ENCODE measurements at places on chromosomes 5 and 9.

DNA sequence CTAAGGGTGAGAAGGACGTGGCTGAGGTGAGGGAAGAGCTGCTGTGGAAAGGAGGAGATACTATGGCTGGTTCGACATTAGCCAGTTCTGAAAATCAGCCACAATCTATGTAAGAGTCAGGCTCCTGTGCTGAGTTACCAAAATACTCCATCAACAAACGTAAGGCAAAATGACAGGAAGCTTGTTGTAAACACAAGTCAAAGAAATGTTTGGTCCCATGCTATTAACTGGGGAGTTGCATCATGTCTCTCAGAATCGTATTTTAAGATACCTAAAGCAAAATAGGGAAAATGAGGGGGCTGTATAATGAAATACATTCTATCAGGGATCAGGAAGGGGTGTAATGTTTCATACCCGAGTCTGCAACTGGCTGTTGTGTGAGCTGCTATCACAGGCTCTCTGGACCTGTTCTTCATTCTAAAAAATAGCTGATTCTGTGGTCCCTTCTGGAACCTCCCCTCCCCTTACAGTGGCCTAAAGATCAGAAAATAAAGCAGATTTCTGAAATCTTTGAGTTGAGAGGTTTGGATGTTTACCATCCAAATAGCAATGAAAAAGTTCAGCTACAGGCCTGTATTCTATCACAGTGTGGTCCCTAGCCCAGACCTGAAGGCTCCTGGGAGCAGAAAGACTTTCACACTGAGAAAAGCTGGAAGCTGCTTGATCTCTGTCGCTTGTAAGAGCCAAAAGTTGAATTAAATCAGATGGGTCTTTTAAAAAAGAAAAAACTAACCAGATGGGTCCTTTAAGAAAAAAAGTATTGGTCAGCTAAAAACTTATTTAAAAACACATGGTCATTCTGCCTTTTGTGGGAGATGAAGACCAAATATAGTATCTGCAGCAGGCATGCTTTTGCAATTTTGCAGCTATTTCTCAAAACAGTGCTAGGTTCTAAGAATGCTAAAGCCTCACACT is 97.8 kb upstream of the SMC5 start:
- H3K4me1 ChIP-seq, result peaks cover 4% of the 10 kb centered on the region
- H3K27me3 ChIP-seq, result no peaks in the 10 kb centered on the region
- H3K27ac ChIP-seq, result peak overlapping the region; percentile 64
- no peak for DNase-seq
- H3K4me3 ChIP-seq, result no peak overlapping the region

DNA sequence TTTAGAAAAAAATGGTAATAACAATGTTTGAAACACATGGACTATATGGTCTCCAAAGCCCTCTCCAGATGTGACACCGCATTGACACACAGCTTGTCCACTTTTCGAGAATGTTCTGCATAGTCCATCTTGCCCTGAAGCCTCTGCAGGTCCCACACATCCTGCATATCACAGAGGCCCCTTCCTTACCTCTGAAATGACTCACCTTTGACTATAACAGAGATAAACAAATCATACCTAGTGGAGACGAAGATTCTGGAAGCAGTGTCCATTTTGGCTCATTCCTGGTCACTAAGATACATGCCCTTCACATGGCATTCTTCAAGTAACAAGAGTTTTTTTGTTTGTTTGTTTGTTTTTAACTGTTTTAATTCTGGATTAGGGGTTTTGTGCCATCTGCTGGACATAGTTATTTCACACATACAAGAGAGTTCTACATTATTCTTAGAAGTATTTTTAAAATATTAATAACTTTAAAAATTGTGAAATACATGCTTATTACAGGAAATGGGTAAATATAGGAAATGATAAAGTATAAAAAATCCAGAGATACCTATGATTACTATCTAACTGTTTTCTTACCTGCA is 5.1 kb downstream of the ARL14EPL start:
- H3K36me3 ChIP-seq, result no peaks in the 10 kb centered on the region
- no peak for DNase-seq
- H3K4me3 ChIP-seq, result no peak overlapping the region
- H3K4me1 ChIP-seq, result no peaks in the 10 kb centered on the region
- no peaks in the 10 kb centered on the region for H3K27me3 ChIP-seq

DNA sequence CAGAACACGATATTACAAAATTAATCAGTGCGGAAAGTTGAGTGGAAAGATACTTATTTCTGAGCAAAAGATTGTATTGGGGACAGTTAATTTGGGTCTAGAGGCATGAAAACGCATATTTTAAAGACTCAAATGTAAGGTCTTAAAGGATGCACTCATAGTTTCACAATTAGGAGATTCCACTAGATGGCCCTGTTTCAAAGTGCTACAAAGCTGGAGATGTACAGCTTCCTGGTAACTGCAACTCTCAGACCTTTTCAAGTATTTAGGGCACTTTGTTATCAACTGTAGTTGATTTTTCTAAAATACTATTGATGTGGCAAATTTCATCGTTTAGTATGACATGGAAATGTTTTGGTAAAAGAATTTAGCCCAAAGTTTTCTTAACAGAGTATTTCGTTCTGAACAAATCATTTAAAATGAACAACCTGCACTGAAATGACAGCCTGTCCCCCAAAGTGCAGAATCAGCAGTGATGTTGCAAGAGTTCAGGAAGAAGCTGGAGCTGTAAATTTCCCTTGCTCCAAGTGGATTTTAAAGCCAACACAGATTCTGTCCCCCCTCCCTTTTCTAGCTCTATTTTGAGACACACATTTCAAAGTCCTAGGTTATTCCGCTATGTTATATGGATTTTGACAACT is 16.2 kb upstream of the NDUFB6 start:
- H3K4me3 ChIP-seq, result no peak overlapping the region
- no peak overlapping the region for H3K27ac ChIP-seq
- H3K4me1 ChIP-seq, result no peaks in the 10 kb centered on the region
- no peaks in the 10 kb centered on the region for H3K36me3 ChIP-seq
- no peaks in the 10 kb centered on the region for H3K27me3 ChIP-seq
- DNase-seq, result no peak

GRCh38 chr5:135873831-135874230 is 21.8 kb downstream of the IL9 start:
- H3K36me3 ChIP-seq, result no peaks in the 10 kb centered on the region
- no peaks in the 10 kb centered on the region for H3K4me1 ChIP-seq
- H3K4me3 ChIP-seq, result no peak overlapping the region

- H3K27ac ChIP-seq, result no peak overlapping the region
- H3K4me1 ChIP-seq, result no peaks in the 10 kb centered on the region
- no peaks in the 10 kb centered on the region for H3K27me3 ChIP-seq
- no peak for DNase-seq
- H3K36me3 ChIP-seq, result no peaks in the 10 kb centered on the region
Measured at GRCh38 chr5:103408408-103408807, 149.8 kb downstream of the MACIR start.

DNA sequence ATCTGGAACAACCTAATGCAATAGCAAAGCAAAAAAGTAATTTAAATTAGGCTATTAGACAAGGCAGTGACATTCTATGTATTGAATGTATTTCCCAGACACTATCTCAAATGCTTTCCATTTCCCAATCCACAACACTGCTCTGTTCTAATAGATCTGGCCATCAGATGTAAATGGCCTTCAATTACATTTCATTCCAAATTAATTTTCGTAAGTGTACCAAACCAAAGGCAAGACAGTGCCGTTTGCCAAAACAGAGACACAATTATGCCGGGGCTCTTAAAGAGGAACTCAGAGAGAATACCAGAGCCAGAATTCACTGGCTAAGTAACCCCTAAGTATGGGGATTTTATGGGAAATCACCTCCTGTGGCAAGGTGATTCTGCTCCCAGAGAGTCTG is 63.1 kb downstream of the GNAQ start:
- no peaks in the 10 kb centered on the region for H3K27me3 ChIP-seq
- H3K4me1 ChIP-seq, result no peaks in the 10 kb centered on the region
- no peak overlapping the region for H3K4me3 ChIP-seq
- no peaks in the 10 kb centered on the region for H3K36me3 ChIP-seq
- DNase-seq, result no peak

- DNase-seq, result peak; percentile 61
- H3K27ac ChIP-seq, result peak overlapping the region; percentile 79
- H3K27me3 ChIP-seq, result no peaks in the 10 kb centered on the region
- peaks cover 12% of the 10 kb centered on the region for H3K4me1 ChIP-seq
- peak overlapping the region; percentile 88 for H3K4me3 ChIP-seq
Measured at GRCh38 chr5:140647042-140647419, 399 bp downstream of the NDUFA2 start.

DNA sequence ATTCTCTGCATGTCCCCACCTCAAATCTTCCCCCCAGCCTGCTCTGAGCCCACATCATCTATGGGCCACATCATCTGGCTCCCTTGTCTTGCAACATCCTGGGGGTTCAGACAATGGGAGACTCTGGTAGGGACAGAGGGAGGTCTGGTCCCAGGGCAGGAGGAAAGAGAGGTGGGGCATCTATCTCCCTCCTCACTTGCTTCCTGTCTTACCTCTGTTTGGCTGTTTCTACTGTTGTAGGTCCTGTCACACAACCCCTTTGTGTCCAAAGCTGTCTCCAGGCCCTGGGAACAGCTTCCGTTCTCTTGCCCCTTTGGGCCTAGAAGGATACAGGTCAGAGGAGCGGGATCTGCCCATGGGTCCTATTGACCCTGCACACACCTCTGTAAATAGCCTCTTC is 227.2 kb downstream of the NSG2 start:
- no peak for DNase-seq
- no peak overlapping the region for H3K27ac ChIP-seq
- H3K4me1 ChIP-seq, result no peaks in the 10 kb centered on the region
- no peaks in the 10 kb centered on the region for H3K36me3 ChIP-seq

GRCh38 chr5:131264451-131265099 is 722 bp downstream of the CDC42SE2 start:
- no peaks in the 10 kb centered on the region for H3K4me1 ChIP-seq
- no peaks in the 10 kb centered on the region for H3K36me3 ChIP-seq
- DNase-seq, result no peak
- peak overlapping the region; percentile 76 for H3K27ac ChIP-seq
- H3K27me3 ChIP-seq, result no peaks in the 10 kb centered on the region

DNA sequence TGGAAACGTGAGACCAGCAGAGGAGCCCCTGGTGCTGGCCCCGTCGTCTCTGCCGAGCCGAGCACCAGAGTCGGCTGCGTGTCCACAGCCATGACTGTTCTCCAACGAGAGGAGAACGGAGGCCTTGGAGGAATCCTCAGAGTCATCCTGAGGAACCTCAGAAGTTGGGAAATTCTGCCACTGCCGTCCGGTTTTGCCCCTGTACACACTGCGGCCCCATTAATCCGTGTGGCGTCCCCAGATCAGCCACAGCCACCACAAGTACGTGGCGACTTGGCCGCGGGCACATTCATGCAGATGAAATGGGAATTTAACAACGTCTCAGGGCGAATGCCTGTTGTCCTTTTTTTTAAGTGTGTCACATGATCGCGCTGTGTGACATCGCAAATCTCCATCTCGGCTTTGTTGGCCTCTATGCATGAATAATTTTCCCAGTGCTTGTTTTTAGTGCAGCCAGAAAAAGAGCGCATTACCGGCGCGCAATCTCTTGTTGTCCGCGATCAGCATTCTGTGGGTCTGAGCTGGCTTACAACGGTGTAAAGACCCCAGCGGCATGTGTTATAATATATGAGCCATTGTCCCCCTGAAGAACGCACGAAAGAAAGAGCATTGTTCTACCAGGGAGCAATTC is 323.0 kb upstream of the IRX4 start:
- H3K27me3 ChIP-seq, result no peaks in the 10 kb centered on the region
- no peaks in the 10 kb centered on the region for H3K36me3 ChIP-seq
- H3K4me3 ChIP-seq, result no peak overlapping the region
- DNase-seq, result no peak

GRCh38 chr5:90606539-90606938 is 47.9 kb downstream of the ADGRV1 start:
- H3K4me1 ChIP-seq, result no peaks in the 10 kb centered on the region
- no peak overlapping the region for H3K27ac ChIP-seq
- H3K4me3 ChIP-seq, result no peak overlapping the region
- H3K27me3 ChIP-seq, result no peaks in the 10 kb centered on the region
- no peaks in the 10 kb centered on the region for H3K36me3 ChIP-seq

DNA sequence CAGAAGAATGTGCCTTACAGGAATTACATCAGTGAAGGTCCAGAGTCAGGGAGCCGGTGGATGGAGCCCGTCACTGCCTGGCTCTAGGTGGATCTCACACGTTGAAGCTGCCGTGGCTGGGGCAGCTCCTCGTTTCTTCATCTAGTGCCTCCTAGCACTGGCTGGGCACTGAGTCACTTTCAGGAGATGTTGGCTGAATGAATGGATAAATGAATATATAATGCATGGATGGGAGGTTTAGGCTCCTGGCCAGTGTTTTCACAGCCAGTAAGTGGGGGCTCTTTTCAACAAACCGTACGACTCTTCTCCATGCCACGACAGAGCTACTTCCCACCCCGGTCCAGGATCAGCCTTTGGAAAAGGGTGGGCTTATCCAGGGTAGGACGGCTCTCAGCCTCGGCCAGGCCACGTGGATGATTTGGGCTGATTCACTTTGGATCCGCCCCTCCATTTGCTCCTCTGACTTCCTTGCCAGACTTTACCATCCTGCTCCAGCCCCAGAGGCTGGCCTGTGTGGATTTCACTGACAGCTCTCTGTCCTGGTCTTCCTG is 1.3 kb upstream of the SH3PXD2B start:
- DNase-seq, result no peak
- H3K4me3 ChIP-seq, result no peak overlapping the region
- H3K27ac ChIP-seq, result no peak overlapping the region
- no peaks in the 10 kb centered on the region for H3K36me3 ChIP-seq
- peaks cover 19% of the 10 kb centered on the region for H3K4me1 ChIP-seq
- H3K27me3 ChIP-seq, result no peaks in the 10 kb centered on the region

DNA sequence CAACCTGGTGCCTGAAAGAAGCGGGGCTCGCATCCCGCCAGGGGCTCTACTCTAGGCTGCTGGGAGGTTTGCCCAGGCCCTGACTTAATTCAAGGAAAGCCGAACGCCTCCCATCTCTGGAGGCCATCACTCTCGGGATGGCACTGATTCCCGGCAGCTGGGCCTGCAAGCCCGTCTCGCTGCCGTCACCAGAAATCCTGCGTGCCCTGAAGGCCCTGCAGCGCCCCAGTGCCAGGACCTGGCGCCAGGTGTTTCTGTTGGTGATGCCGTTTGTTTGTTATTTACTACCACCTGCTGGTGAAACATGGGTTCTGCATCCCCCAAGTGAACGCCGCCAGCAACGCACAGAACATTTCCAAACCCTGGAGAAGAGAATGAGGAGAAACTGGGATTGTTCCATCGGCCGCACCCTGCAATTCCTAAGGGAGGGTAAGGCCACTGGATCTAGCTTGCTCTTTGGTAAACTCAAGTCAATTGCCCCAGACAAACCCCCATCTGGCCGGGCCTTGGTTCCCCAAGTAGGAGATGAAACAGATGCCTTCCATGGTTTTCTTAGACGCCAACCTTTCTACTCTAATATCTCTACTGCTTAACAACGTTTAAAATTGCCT is 77.9 kb downstream of the AK8 start:
- no peak overlapping the region for H3K27ac ChIP-seq
- H3K27me3 ChIP-seq, result no peaks in the 10 kb centered on the region
- H3K4me3 ChIP-seq, result no peak overlapping the region
- H3K36me3 ChIP-seq, result no peaks in the 10 kb centered on the region
- no peaks in the 10 kb centered on the region for H3K4me1 ChIP-seq
- DNase-seq, result no peak

Measured in ascending aorta (tissue), 2 donors.